ENCODE measurements at places on chromosomes 5 and 9. TPM values are rescaled to one million over a fixed set of nuclear protein-coding genes. Genes with fewer than 3 reads are reported as not detected.
A peak's percentile ranks its signal among the peaks of the same experiment; 100 is the strongest.

GRCh38 chr9:86563350-86563749 lies 209.1 kb upstream of the TUT7 start:
- H3K27ac ChIP-seq = no peak overlapping the region
- H3K4me1 ChIP-seq = no peaks in the 10 kb centered on the region
- no peak for DNase-seq
- no peak overlapping the region for H3K4me3 ChIP-seq
- no peaks in the 10 kb centered on the region for H3K36me3 ChIP-seq
- H3K27me3 ChIP-seq = no peaks in the 10 kb centered on the region

The TMEM171 gene
- 1.8 TPM for total RNA-seq

DNA sequence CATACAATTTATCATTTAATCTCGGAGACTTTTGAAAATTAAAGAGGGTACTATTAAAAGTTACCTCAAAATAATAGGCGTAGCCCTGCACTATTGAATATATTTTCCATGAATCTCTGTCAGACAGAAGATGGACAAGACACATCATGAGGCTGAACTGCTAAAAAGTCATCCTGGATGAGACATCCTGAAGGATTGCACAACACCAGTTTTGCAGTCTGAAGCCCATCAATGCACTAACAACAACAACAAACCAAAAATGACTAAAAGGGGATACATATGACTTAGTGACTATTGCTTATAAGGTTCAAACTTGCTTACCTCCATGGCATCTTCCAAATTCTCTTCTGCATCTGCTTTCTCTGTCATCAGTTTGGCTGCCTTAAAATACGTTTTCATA lies 15.7 kb downstream of the LMBRD2 start:
- H3K27ac ChIP-seq = no peak overlapping the region
- DNase-seq = no peak
- H3K36me3 ChIP-seq = no peaks in the 10 kb centered on the region
- no peak overlapping the region for H3K4me3 ChIP-seq
- H3K4me1 ChIP-seq = no peaks in the 10 kb centered on the region
- H3K27me3 ChIP-seq = no peaks in the 10 kb centered on the region

GRCh38 chr9:74975538-74975937 lies 22.8 kb upstream of the C9orf40 start:
- H3K4me1 ChIP-seq = no peaks in the 10 kb centered on the region
- no peaks in the 10 kb centered on the region for H3K36me3 ChIP-seq
- no peak overlapping the region for H3K27ac ChIP-seq
- DNase-seq = no peak
- H3K27me3 ChIP-seq = no peaks in the 10 kb centered on the region

- H3K27ac ChIP-seq = no peak overlapping the region
- no peaks in the 10 kb centered on the region for H3K36me3 ChIP-seq
- no peak for DNase-seq
- H3K4me3 ChIP-seq = no peak overlapping the region
Observed at GRCh38 chr5:122358372-122358979, 46.4 kb downstream of the SNCAIP start.

DNA sequence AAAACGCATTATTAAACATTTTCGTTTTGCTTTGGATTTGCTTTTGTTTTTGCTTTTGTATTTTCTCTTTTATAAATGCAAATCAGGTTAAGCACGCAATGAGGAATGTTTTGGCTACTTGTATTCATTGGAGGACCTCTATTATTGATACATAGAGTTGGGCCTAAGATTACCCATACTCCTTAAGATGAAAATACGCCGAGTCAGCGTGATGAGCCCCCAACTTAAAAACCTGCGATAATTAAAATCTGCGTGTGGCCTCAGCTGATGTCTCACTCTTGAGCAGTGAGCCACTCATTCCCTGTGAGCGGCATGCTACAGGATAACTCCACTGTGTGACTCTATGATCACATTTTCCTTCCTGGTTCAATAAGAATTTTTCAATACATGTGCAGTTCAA lies 518.3 kb downstream of the IRX1 start:
- H3K27me3 ChIP-seq = no peaks in the 10 kb centered on the region
- H3K36me3 ChIP-seq = no peaks in the 10 kb centered on the region
- no peak overlapping the region for H3K27ac ChIP-seq
- no peaks in the 10 kb centered on the region for H3K4me1 ChIP-seq
- H3K4me3 ChIP-seq = no peak overlapping the region

The ADGRV1 gene
- 19.2 TPM for total RNA-seq

The BARHL1 gene
- not detected for total RNA-seq

The CCL21 gene
- total RNA-seq = 40.2 TPM

GRCh38 chr5:30960036-30960435 lies 233.4 kb upstream of the CDH6 start:
- no peaks in the 10 kb centered on the region for H3K4me1 ChIP-seq
- no peaks in the 10 kb centered on the region for H3K36me3 ChIP-seq
- H3K27me3 ChIP-seq = no peaks in the 10 kb centered on the region

GRCh38 chr9:127033061-127033460 lies 89.4 kb downstream of the ANGPTL2 start:
- no peaks in the 10 kb centered on the region for H3K36me3 ChIP-seq
- no peak overlapping the region for H3K4me3 ChIP-seq
- H3K27me3 ChIP-seq = no peaks in the 10 kb centered on the region
- no peaks in the 10 kb centered on the region for H3K4me1 ChIP-seq

The GRXCR2 gene
- total RNA-seq = not detected

The CCIN gene
- total RNA-seq = not detected

GRCh38 chr5:148834689-148835088 lies 8.3 kb downstream of the ADRB2 start:
- H3K4me1 ChIP-seq = no peaks in the 10 kb centered on the region
- no peak overlapping the region for H3K27ac ChIP-seq
- H3K36me3 ChIP-seq = no peaks in the 10 kb centered on the region

- H3K36me3 ChIP-seq = peaks cover 8% of the 10 kb centered on the region
- DNase-seq = peak; percentile 85
- no peaks in the 10 kb centered on the region for H3K27me3 ChIP-seq
- H3K4me1 ChIP-seq = peaks cover 5% of the 10 kb centered on the region
- peak within 1 kb of the TSS; percentile 66 for H3K27ac ChIP-seq
Observed at GRCh38 chr9:111599092-111599954, at the start of gene PTGR1. Gene PTGR1, minus strand, starts transcription at chr9:111599647. Its CDS starts 2,225 bp downstream, at chr9:111597422.

The NEUROG1 gene
- not detected for total RNA-seq
